ENCODE measurements at places on chromosomes 1 and 21. TPM values are rescaled to one million over a fixed set of nuclear protein-coding genes. Genes with fewer than 3 reads are reported as not detected.

LENEP gene
- polyA plus RNA-seq = 0.77 TPM

- DNase-seq = no peak
Observed at GRCh38 chr1:161872506-161872905, 106.4 kb downstream of the ATF6 start.

DNA sequence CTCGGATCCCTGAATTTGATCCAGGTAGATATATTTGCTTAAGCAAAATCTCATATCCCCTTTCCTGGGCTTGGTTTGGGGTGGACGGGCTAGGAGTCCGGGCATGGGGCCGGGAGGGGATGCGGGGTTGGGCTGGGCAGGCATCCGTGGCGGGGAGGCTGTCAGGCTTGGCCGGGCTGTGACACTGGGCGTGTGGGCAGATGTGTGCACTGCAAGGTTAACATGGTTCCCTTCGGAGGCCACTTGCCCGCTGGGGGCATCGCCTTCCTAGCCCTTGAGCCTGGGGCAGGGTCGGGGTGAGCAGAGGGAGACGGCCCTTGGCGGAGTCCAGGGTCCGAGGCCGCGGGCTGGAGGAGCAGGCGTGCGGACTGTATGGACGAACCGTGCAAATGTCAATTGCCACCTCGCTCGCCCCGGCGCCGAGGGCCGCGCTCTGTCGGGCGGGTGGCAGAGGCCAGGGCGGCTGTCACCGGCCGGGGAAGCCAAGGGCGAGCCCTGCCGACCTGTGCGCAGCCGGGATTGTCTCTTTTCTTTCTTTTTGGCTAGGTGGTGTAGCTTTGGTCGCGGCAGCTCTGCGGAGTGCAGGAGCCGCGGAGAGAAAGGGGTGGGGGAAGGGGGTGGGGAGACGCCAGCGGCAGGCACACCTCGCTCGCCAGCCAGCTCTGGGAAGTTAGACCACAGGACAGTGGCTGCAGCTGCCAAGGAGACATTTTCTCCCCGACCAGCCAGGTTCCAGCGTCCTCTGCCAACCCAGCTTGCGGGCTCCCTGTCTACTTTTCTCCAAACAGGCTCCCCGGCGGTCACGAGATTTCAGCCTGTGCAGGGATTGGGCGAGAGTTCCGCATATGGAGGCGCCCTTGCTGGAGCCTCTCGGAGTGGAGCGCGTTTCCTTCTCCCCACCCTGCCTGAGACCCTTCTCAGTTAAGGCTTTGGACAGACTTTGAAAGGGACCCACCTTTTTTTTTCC is 1.3 kb downstream of the RCOR3 start:
- peak; percentile 72 for DNase-seq

DNA sequence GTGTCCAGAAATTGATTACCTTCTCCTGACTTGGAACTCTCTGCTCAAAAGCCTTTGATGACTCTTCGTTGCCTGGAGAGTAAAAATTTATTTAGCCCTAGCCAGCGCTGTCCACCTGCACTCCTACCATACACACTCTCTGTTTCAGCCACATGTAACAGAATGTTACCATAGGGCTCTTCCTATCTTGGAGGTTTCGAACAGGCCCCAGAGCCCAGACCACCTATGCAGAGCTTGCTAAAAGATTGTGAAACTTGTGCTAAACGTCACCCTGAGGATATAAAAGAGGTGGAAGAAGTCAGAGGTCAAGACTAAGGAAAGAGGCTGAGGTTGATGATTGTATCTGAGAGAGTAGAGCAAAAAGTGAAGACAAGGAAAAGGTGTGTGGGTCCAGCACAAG is 237.0 kb upstream of the HOOK1 start:
- DNase-seq = no peak
